Activated CD4-positive, alpha-beta memory T cell treated with anti-CD3 and anti-CD28 coated beads for 36 hours (primary cell): ENCODE measurements at places on chromosomes 6 and 20. TPM values are rescaled to one million over a fixed set of nuclear protein-coding genes. Genes with fewer than 3 reads are reported as not detected.

Gene TMEM217
- total RNA-seq, result 2.2 TPM

Gene OR2J3
- not detected for total RNA-seq

GRCh38 chr6:89134723-89135122 lies 11.1 kb upstream of the PM20D2 start:
- DNase-seq, result no peak

DNA sequence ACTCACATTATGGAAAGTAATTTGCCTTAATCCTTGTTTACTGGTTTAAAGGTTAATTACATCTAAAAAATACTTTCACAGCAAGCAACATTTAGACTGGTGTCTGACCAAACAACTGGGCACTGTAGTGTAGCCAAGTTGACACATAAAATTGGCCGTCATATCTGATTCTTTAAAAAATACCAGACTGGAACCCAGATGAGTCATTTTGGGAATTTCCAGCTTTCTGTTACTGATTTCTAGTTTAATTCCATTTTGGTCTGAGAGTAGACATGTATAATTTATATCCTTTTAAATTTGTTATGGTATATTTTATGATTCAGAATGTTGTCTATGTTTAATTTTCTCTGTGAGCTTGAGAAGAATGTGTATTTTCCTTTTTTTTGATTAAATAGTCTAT lies 44.1 kb downstream of the SCP2D1 start:
- no peak for DNase-seq

GRCh38 chr6:39225543-39225942 lies 3.7 kb downstream of the KCNK5 start:
- peak; percentile 27 for DNase-seq

- DNase-seq, result no peak
These were observed 79.4 kb downstream of the PLCB4 start for GRCh38 chr20:9148291-9148690.
